ENCODE measurements at places on chromosomes 5 and 9.

DNA sequence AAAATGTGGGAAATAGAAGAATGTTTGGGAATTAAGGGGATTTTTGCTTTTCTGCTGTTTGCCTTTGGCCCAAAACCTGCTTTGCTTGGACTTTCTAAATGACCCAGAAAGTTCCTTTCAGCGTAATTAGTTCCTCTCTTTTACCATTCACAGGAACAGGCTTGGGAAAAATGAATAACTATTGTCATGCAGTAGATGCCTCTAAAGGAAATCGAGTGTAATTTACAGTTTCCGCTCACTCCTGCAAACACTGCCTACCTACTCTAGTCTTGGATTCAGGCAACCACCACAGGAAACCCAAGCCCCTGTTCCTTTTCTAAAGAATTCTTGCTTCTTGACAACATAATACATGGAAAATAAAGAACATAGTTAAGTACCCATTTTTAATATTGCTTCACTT, 25.0 kb downstream of the TTC23L start:
- no peak for DNase-seq

GRCh38 chr5:123808461-123809380, 296.7 kb downstream of the CSNK1G3 start:
- DNase-seq: no peak

- DNase-seq: no peak
Measured at GRCh38 chr5:172669386-172670004, 28.4 kb downstream of the NEURL1B start.

DNA sequence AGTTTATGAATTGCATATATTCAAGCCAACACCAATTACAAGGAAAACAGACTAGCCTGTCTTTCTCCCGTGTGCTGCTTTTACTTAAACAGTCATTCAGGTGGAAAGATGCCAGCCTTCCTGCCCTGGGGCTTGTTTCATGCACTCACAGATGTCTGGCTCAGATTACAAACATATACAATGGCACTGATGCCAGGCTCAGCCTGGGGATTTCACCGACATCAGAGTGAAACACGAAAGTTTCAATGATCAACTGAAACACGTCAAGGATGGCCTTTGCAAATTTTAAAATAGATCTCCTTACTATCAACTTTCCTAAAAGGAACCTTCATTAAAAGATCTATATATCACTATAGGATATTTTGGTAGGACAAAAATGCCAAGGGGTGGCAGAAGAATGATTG, 1576.5 kb downstream of the EFNA5 start:
- no peak for DNase-seq

DNA sequence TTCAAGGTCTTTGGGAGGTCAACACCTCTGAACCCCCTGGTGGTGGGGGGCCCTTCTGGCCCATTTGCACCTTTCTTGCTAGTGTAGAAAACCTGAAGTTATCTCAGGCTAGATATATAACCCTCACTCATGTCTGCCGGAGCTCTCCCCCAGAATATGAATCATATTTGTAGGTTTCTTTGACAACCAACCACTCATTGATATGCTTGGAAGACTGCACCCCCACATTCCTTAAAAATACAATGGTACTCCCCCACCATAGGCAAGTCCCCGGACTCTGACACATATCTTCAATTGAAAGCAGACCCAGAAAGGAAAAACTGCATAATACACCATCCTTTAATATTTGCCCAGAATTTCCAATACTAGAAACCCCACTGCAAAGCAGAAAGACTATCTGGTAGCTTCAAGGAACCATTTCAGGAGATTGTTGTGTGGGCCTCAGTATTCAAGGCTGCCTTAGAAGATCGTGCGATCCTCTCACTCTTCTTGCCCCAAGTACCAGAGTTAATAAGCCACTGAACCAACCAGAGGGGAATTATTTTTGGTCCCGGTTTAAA, 978 bp upstream of the UBE2B start:
- DNase-seq: no peak

GRCh38 chr5:108862211-108862610, 114.5 kb downstream of the FER start:
- DNase-seq: no peak

- no peak for DNase-seq
Measured at GRCh38 chr5:15023266-15023665, 151.7 kb upstream of the ANKH start.

DNA sequence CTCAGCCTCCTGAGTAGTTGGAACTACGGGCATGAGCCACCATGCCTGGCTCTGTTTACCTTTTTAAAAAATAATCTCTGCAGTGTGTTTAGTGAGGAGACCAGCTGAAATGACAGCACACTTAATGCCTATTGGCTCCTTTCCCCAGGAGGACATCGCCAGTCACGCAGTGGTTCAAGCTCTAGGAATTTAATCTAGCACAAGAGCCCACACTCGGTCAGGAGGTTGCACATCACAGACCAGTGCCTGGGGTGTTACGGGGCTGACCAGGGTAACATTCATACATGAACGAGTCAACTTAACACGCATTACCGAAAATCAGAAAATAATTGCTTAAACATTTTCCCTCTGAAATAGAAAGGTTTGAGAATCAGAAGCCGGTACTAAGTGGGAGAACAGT, 217.0 kb downstream of the GOLPH3 start:
- no peak for DNase-seq

- DNase-seq: no peak
Measured at GRCh38 chr5:39205550-39205949, 13.8 kb downstream of the FYB1 start.

- no peak for DNase-seq
Measured at GRCh38 chr5:41968153-41968723, 43.2 kb downstream of the FBXO4 start.

DNA sequence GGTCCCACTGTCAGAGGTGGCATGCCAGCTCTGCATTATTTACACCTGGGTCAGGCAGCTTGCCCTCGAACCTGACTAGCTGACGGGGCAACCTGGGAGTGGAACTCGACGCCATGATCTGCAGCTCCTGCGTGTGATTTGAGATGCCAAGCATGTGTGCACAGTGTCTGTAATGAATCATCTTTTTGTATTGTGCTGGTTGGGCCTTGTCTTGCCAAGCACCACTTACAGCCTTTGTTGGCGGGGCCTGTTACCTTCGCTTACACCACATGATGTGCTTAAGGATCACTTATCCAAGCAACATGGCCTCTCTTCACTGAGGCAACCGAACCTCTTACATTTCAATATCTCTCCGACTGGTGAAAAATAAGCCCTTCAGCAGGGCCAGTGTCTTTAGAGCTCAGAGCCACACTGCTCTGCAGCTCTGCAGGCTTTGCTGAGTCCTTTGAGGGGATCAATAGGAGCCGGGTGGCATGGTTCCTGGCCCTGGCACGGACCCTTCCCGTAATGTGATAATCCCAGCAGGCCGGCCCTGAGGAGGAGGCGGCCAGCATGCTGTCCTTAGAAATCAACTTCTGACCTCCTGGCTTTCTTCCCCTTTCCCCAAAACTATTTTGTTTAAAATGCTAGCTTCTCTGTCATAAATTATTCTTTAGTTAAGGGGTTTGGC, 297.7 kb upstream of the CD180 start:
- DNase-seq: no peak

GRCh38 chr9:124133727-124134126, 122.2 kb downstream of the LHX2 start:
- DNase-seq: no peak

DNA sequence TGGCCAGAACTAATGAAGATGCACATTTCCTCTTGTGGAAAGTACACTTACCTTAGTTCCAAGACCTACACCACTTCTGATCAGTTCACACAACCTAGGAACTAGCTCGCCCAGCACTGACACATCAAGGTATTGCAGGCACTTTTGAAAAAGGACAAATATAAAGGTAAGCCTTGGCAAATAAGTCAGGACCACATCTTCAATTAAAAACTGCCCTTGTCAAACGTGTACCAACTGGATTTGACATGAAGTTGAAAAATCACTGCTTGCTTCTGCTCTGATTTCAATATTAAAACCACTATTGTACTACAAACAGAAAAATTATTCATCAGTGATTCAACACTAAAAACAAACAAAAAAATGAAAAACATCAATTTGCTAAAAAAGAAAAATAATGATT, 45.0 kb upstream of the OR2K2 start:
- DNase-seq: no peak

GRCh38 chr9:93612796-93613154, 36.4 kb downstream of the PHF2 start:
- DNase-seq: no peak

- no peak for DNase-seq
Measured at GRCh38 chr9:123964761-123965160, 34.8 kb upstream of the DENND1A start.

DNA sequence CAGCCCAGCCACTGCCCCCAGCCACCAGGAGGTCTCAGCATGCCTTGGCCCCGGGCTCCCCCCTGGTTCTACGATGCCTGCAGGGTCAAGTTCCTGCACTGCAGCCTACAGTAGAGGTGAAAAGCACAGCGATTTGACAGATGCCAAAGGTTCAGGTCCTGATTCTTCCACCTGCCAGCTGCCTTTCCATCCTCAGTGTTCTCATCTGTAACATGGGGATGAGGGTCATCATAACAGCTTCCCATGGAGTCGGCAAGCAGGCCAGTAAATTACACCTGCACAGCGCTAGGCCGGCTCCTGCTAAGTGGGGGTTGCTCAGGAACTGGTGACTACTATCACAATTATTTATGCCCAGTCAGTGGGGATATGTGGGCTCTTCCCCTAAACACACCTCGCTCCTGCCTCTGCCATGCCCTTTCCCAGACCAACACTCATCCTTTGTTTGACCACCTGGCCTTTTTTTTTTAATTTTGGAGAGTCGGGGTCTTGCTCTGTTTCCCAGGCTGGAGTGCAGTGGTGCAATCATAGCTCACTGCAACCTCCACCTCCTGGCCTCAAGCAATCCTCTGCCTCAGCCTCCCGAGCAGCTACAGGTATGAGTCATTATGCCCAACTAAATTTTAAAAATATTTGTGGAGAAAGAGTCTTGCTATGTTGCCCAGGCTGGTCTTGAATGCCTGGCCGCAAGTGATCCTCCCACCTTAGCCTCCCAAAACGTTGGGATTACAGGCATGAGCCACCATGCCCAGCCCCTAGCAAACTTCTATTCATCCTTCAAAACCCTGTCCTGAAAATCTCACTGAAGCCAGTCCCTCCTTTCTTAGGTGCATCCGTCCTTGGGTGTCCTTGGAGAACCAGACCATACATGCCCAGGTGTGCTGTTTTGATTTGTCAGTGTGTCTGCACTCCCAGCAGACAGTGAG, 6.4 kb downstream of the ENG start:
- DNase-seq: no peak

DNA sequence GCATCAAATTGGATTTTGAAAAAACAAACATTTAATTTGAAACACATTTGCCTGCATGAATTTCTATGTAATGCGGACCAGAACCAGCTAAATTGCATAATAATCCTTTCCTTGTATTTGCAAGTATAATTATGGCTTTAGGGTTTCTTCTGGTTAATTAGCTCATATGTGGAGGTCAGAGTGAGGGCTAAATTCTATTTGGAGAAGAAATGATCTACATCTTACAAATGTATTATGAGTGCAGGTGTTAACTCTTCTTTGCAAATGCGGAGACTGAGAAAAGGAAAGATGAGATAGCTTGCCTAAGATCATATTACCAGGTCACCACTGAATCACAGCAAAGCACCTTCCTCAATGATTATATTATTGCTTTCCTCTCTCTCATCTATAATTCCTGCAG, 194.7 kb downstream of the CDH9 start:
- no peak for DNase-seq

DNA sequence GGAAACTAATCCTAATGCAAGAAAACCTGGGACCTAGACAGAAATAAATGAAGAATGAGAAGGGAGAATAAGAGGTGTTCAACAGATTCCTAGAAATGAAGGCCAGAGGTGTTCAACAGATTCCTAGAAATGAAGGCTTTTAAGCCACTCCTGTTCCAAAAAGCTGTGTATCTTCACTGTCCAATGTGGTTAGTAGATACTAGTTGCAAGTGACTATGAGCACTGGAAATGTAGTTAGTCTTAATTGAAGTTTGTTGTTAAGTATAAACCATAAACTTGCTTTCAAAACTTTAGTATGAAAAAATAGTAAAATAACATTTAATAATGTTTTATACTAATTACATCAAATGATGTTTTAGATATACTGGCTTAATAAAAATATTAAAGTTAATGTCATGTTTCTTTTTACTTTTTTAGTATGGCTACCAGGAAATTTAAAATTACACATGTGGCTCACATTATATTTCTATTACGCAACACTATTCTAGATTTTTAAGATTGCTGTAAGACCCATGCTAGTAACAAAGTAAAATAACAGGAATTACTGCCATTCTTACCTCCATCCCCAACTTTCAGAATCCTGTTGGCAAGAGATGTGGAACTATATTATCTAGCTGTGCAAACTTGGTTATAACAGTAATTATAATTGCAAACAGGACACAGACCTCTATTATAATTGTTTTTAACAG, 57.5 kb downstream of the RICTOR start:
- no peak for DNase-seq

DNA sequence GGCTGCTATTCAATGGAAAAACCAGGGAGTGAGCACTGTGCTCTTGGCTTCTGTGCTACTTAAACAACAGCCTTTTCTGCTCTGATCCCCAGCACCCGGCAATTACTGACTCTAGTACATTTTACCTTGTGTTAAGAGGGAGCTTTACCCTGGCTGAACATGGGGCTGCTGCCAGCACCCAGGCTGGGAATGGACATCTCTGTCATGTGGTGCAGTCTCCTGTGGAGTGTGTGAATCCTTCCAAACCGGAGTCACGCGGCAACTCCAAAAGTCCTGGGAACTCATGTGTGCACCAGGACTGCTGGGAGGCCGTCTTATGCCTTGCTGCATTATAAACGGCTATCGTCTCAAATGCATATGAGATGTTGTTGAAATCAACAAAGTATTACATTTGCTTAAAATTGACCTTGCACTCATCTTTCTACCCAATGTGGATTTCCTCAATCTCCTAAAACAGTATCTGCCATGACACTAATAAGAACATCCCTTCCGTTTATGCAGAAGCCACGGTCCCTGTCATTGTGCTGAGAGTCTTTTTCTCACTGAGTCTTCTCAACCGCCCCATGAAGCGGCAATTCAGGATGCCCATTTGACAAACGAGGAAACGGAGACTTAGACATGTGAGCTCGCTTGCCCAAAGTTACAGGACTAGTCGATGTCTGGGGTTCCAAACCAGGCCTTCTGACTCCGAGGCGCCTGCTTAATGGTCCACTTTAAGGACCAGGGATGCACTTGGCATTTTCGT, 884 bp upstream of the GSN start:
- no peak for DNase-seq

DNA sequence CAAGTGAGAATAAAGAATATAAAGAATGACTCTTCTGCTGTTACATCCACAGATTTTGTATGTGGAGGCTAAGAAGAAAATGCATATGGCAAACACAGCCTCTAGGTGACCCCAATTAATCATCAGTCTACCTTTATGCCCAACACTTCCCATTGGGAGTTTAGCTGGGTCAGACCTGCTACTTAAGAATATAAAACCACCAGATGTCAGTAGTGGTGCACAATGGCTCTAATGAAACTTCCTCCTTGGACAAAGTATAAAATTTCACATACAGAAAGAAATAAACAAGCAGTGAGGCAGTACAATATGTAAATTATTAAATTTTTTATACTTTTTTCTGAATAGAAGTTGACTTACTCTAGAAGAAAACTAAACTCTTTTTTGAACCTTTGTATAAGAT, 539.9 kb downstream of the BRINP1 start:
- DNase-seq: no peak

All from stimulated activated CD4-positive, alpha-beta T cell treated with anti-CD3 and anti-CD28 coated beads, Interleukin-1b, Interleukin-23, amount 100 ng/mL, for 1 hour (primary cell).